ENCODE measurements at places on chromosomes 1 and 21. TPM values are rescaled to one million over a fixed set of nuclear protein-coding genes. Genes with fewer than 3 reads are reported as not detected.
A peak's percentile ranks its signal among the peaks of the same experiment; 100 is the strongest.

- no peaks in the 10 kb centered on the region for H3K27me3 ChIP-seq
- H3K27ac ChIP-seq = peak overlapping the region; percentile 97
- peaks cover 39% of the 10 kb centered on the region for H3K4me1 ChIP-seq
- no peak overlapping the region for H3K4me3 ChIP-seq
- no peak for DNase-seq
- H3K36me3 ChIP-seq = peaks cover 7% of the 10 kb centered on the region
Observed at GRCh38 chr1:2575801-2576663, 10.5 kb upstream of the PRXL2B start.

DNA sequence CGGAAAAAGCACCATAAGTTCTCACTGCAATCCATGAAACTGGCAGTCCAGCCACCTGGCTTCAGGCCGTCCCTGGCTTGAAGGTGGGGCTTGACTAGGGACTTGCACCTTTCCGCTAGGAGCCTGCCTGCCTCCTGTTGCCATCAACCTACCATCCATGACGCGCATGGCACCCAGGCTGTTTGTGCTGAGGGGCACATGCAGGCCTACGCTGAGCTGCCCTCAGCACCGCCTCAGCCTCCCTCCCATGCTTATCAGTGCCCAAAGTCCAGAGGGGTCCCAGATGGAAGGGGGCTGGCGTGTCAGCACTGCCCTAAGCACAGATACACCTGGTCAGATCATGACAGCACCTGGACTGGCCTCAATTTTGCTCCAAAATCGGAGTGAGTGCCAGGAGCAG lies 190.2 kb upstream of the LYPLAL1 start:
- no peak for DNase-seq
- H3K4me3 ChIP-seq = no peak overlapping the region
- no peak overlapping the region for H3K27ac ChIP-seq
- H3K36me3 ChIP-seq = no peaks in the 10 kb centered on the region
- H3K27me3 ChIP-seq = no peaks in the 10 kb centered on the region

DNA sequence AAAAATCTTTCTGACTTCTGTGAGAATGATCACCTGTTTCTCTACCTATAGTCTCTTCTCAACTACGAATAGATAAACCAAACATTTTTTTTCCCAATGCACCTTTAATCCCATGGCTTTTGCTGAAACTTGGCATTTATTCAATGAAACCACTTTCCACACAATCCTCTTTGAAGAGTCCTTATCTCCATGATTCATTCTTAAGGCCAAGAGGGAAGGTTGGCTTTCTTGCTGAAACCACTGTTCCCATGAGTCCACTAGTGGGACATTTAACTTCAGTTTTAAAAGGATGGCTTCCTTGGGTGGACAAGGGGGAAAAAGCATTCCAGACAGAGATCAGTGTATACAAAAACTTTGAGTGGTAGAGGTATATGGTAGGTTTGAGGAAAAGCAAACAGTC lies 73.6 kb downstream of the CRB1 start:
- H3K27me3 ChIP-seq = peaks cover 4% of the 10 kb centered on the region
- H3K4me1 ChIP-seq = peaks cover 3% of the 10 kb centered on the region
- H3K4me3 ChIP-seq = no peak overlapping the region

DNA sequence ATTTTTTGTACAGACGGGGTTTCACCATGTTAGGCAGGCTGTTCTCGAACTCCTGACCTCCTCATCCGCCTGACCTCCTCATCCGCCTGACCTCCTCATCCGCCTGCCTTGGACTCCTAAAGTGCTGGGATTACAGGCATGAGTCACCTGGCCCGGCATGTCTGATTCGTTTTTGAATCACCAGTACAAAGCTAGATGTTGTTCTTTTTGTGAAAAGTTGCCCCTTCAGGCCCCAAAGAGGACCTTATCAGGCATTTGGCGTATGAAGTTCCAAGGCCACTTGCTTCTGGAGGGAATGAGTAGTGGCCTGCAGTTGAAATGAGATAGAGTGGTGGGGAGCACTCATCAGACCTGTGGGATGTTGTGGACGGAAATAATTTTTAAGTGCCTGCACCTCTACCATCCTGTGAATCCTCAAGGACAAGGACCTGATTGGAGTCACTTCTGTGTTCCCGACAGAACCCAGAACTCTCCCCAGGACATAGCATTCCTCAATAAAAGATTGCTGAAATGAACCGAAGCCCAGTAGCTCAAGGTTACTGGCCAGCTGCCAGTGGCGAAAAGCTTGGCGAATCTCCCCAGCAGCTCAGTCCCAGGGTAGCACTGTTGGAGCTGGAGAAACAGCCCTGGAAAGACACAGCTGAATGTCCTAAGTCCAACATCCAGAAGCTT lies 50.1 kb downstream of the NDUFS5 start:
- DNase-seq = no peak
- H3K4me3 ChIP-seq = no peak overlapping the region
- H3K4me1 ChIP-seq = peaks cover 2% of the 10 kb centered on the region
- no peak overlapping the region for H3K27ac ChIP-seq
- H3K27me3 ChIP-seq = peaks cover 9% of the 10 kb centered on the region

DNA sequence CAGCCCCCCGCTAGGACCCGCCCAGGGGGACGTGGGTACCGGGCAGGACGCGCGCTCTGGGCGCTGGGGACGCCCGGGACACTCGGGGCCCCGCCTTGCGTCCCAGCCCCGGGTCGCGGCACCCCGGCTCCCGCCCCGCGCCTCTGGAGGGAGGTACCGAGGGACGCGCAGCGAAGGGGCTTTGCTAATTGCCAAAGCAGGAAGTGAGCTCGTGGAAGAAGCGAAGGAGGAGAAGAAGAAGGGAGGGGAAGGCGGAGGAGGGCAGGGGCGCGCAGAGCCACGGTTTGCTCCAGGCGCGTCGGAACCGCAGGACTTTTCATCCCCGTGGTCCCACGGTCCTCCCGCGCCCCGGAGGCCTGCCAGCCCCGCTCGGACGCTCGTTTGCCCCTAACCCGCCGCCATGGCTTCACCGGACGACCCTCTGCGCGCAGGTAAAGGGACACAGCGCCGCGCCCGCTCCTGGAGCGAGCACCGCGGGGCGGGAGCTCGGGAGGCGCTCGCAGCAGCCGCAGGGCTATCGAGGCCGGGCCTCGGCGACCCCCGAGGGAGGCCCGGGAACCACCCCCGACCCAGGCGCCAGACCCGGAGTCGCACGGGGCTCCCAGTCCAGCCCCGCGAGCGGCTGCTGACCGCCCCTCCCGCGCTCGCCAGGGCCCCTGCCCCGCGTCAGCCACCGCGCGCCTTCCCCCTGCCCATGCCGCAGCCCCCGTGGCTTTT lies 1.3 kb downstream of the EDARADD start:
- peak; percentile 66 for DNase-seq
- no peaks in the 10 kb centered on the region for H3K36me3 ChIP-seq
- H3K27ac ChIP-seq = peak overlapping the region; percentile 86
- peaks cover 32% of the 10 kb centered on the region for H3K4me1 ChIP-seq
- peaks cover 20% of the 10 kb centered on the region for H3K27me3 ChIP-seq
- peak overlapping the region; percentile 85 for H3K4me3 ChIP-seq

FCRL6 gene
- not detected for total RNA-seq

LCE3D gene
- total RNA-seq = not detected

C1QTNF12 gene
- total RNA-seq = 3.8 TPM

All from activated CD4-positive, alpha-beta memory T cell treated with anti-CD3 and anti-CD28 coated beads for 36 hours (primary cell).